ENCODE measurements at places on chromosomes 16 and 17. TPM values are rescaled to one million over a fixed set of nuclear protein-coding genes. Genes with fewer than 3 reads are reported as not detected.

BCKDK gene
- polyA plus RNA-seq, result 45.8 TPM

DNA sequence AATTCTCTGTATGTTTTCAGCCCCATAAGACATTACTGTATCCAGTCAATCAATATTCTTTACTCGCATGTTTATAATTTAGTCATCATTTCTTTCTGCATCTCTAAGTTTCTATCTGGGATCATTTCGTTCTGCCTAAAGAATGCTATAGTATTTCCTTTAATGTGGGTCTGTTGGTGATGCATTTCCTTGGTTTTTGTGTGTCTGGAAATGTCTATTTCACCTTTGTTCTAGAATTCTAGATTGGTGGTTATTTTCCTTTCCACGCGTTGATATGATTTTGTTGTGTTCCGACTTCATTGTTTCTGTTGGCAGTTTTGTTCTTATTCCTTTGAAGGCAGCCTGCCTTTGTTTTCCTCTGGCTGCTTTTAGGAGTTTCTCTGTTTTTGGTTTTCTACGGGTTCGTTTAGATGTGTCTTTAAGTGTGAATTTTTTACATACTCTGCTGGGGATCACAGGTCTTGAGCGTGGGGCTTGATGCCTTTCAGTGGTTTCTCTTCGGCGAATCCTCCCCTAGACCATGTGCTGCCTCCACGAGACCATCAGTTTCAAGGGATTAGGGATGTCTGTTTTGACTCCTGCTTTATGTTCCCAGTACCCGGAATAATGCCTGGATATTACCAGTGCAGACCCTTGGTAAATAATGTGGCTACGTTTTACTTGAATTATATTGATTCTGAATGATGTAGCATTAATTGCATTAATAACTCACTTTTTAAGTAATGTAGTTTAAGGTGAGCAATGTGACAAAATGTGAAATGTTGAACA, 23.5 kb downstream of the POLR3E start:
- DNase-seq, result no peak

RDM1 gene
- polyA plus RNA-seq, result 2.3 TPM

PRAC1 gene
- polyA plus RNA-seq, result not detected

DNA sequence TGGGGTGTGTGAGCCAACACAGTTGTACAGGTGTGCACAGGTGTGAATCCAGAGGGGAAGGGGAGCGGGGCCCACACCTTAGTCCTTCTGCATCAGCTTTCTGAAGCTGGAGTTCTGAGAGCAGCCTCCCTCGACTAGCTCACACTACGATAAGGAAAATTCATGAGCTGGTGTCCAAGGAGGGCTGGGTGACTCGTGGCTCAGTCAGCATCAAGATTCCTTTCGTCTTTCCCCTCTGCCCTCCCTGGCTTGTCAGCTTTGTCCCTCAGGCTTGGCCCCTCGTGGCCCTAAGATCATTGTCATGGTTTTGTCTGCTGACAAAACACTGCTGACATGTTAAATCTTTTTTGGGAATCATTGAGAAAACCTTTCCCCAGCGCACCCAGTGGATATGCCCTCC, 47.5 kb downstream of the OR1D5 start:
- DNase-seq, result no peak

DNA sequence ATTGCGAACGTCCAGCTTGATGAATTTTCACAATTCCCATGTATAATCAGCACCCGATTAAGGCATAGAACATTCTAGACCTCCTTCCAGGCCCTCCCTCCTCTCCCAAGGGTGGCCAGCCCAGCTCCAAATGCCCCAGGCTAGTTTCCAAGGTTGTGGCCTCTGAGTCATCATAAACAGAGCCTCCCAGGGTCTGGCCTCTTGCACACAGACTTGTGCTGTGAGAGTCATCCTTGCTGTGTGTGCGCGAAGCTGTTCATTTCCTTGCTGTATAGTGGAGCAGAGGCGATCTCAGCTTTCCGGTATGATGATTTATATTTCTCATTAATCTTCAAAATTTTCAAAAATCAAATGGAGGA, 20.5 kb upstream of the JPH3 start:
- no peak for DNase-seq

GRCh38 chr16:62596584-62596983, 560.3 kb upstream of the CDH8 start:
- DNase-seq, result no peak

GRCh38 chr17:76046064-76046463, 19.0 kb upstream of the EVPL start:
- no peak for DNase-seq

RUNDC3A gene
- polyA plus RNA-seq, result 1.5 TPM

GRCh38 chr17:78653382-78653781, 76.2 kb upstream of the DNAH17 start:
- DNase-seq, result no peak

GRCh38 chr16:87350681-87351319, 32.8 kb downstream of the FBXO31 start:
- DNase-seq, result no peak

ABCC11 gene
- 0.23 TPM for polyA plus RNA-seq
